ENCODE measurements at places on chromosomes 6 and 20.

DNA sequence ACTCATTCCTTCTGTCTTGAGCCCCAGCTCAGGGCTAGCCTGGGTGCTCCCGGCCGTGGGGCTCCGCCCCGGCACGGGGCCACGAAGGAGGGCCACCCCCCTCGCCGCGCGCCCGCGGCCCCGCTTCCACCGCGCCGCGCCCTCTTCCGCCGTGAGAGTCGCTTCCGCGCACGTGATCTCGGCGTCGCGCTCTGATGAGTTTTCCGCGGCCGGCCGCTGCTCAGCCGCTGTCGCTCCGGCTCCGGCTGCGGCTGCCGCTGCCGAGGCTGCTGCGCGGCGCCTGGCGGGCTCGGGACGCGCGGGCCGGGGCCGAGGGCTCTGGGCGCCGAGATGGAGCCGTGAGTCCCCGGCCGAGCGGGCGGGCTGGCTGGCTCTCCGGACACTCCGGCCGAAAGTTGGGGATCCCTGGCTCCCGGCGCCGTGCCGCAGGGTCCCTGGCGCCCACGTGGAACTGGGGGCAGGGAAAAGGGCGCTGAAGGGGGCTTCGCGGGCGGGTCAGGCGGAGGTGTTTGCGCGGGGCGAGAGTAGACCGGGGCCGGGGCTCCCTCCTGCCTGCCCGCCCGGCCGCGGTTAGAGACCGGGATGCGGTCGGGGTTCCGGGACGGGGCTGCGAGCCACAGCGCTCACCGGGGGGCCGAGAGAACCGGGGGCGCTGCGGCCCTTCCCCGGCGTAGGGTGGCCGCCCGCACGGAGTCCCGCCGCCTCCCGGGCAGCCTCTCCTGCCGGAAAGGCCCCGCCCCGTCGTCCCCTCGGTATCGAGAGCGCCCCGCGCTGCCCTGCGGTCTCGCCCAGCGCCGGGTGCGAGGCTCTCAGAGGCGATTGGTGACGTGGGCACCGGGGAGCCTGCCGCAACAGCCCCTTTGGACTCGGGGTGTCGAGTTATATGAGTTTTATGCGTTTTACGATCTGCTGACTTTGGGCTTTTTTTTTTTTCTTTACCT lies at the start of gene TMEM181:
TMEM181 (plus strand) TSS at position 197 of the 941 bp plus-strand sequence; CDS start at position 331, 134 bp downstream.
- peak; percentile 76 for DNase-seq

DNA sequence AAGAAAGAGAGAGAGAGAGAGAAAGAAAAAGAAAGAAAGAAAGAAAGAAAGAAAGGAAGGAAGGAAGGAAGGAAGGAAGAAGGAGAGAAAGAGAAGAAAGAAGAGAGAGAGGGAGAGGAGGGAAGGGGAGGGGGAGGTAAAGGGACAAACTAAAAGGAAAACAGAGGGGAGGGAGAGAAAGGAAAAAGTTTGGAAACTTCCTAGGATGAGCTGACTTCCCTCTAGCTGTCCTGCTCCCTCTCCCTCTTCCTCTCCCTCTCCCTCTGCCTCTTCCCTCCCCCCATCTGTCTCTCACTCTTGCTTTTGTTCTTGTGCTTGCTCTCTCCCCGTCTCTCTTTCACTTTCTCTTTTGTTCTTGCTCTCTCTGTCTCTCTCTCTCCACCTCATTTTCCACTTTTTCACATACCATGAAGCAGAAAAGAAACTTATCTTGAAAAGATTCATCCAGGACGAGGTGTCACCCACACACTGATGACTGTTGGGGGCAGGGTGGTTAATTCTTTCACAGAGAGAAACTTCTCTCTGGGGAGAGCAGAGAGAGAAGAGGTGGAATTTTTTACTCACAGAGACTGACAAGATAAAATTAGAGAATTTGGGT lies 56.4 kb upstream of the DUSP22 start:
- DNase-seq: peak; percentile 57

GRCh38 chr20:36775196-36775595 lies 1.6 kb upstream of the DSN1 start:
- DNase-seq: no peak

DNA sequence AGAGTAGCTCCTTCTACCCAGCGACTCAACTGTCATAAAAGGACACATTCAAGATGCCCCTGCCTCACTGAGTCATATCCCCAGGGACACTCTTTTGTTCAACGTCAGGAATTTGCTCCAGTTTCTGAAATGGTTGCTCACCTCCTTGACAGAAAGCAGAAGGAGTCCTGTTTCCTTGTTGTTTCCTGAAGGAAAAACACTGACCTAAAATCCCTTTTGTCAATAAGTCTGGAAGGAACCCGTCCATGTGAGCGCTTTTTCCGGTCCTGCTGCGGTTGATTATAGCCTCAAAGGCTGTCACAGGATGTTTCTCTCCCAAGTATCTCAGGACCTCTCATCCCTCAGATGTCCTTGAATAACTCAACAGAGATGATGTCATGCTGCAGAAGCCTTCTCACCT lies 113.6 kb upstream of the PLEKHG1 start:
- DNase-seq: no peak

GRCh38 chr6:53604623-53605190 lies 59.8 kb upstream of the GCLC start:
- DNase-seq: no peak

DNA sequence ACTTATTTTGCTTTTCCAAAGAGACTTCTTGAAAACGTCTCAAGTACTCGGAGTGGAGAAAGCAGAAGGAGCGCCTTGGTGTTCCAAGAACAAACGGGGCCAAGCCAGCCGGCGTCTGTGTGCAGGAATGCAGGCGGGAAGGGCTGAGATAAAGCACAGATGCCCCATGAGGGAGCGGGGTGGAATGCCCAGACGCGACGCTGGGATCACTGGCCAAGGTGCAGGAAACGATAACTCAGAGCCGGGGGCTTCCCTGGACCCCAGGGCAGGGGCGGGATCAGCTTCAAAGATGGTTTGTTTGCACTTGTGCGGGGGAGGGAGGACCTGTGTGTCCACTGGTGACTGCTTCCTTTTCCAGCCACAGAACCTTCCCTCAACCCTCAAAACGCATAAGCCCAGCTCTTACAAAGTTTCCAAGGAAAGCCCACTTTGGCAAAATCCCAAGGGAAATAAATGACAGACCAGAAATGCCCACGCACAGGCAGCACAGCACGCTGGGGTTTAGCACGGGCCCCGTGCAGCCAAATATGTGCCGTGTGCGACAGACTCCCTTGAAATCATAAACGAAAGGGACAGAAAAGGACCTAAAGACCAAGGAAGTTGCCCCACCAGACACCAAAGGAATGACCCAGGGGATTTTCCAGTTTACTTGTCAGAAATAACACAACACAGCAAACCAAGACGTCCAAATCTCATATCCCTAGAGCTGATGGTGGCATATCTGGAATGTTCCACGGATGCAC lies 113.9 kb downstream of the NFATC2 start:
- DNase-seq: no peak

- DNase-seq: no peak
These were observed 53.6 kb upstream of the FYN start for GRCh38 chr6:111926731-111927302.

DNA sequence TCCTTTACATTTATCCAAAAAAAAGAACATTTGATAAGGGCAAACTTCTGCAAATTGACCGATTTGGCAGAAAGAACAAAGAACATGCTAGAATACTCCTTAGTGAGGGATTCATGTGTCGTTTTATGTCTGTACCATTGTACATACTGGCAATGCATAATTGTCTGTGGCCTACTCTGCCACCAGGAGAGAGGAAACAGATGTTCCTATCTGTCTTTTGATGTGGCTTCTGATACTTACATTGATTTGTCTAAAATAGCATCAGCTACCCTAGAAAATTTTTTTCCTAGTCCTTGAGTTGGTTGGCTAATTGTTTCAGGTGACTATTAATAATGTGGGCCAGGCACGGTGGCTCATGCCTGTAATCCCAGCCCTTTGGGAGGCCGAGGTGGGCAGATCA lies 654.1 kb downstream of the KIF16B start:
- no peak for DNase-seq

- no peak for DNase-seq
These were observed 708 bp downstream of the WDR46 start for GRCh38 chr6:33288141-33288920.

GRCh38 chr6:26205161-26205624 lies 118.0 kb downstream of the HFE start:
- DNase-seq: peak; percentile 80

DNA sequence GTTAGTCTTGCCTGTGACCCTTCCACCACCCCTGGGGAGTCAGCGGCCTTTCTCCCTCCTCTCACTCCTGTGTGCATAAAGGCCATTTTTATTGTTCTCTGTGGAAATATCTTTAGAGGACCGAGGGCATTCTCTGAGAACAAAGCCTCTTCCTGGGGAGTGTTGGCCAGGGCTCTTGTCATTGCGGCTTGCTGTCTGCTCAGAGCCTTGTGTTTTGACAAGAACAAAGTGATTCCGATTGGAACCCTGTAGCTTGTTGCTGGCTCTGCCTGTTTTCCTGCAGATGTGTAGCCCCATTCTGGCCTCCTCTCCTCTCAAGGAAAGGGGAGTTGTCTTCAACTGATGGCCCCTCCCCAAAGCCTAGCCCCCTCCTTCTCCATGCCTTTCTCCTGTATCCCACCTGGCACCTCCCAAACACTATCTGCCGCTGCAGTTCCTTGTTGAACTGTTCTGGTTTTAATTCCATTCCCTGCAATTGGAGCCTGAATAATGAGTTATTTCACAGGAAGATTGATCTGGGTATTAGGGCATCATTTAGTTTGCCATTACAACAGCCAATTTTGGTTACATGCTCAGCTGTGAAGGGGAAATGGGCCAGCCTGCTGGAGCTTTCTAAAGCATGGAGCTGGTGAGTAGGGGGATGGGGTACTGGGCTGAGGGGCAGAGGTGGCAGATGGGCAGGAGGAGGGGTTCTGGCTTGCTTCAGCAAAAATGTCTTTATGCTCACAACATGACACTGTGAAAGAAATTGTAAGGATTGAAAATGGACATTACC lies 252.5 kb downstream of the LRFN2 start:
- no peak for DNase-seq

DNA sequence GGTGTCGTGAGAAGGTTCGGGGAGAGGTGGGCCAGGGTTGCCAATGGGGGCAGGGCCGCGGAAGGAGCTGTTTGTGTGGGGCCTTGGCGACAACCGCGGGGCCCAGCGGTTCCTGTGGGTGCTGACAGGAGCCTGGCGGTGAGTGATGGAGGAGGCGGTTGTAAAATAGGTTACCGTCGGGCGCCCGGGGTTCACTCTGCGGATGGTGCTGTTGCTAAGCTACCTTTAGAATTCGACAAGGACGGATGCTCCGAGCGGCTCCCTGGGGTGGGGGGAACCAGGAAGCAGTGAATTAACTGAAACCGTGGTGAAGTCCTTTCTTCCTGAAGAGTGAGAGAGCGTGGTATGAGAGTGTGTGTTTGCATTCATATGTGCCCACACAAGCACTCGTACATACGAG lies 61.7 kb downstream of the CDH22 start:
- no peak for DNase-seq

- no peak for DNase-seq
These were observed 26.6 kb upstream of the TULP4 start for GRCh38 chr6:158285656-158286021.

- DNase-seq: no peak
These were observed 119.3 kb downstream of the RNF144B start for GRCh38 chr6:18506382-18507017.

DNA sequence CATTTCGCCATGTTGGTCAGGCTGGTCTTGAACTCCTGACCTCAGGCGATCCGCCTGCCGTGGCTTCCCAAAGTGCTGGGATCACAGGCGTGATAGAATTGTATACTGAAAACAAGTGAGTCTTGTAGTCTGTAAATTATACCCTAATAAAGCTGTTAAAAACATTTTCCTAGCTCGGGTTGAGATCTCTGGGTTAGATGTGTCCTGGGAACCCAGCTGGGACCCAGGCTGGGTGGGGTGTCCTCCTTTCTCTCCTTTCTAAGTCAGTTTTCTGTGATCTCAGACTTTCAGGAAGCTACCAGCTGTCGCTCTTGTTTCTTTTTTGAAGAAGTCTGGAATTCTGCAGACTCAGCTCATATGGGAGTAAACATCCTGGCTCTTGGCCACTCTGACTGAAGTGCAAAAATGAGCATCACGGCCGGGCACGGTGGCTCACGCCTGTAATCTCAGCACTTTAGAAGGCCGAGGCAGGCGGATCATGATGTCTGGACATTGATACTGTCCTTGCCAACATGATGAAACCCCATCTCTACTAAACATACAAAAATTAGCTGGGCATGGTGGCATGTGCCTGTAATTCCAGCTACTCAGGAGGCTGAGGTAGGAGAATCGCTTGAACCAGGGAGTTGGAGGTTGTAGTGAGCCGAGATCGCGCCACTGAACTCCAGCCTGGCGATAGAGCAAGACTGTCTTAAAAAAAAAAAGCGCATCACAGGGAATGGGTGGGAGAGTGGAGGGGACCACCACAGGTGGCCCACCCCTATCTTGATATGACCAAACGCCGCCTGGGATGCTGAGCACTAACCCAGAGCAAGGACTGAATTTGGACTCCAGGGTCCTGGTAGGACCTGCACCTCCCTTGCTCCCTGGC lies 9.9 kb upstream of the PCIF1 start:
- DNase-seq: no peak

DNA sequence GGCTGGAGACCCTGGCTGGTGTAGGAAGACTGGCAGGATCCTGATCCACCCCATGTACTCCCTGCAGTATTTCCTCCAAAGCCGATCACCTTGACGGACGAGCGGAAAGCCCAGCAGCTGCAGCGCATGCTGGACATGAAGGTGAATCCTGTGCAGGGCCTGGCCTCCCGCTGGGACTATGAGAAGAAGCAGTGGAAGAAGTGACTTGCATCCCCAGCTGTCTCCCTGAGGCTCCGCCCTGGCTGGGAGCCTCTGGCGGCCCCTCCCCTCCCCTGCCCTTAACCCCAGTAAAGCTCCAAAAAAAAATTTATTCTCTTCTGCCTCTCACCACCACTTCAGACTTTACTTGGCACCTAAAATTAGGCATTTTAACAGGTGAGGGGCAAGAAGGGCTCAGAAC lies 7.0 kb downstream of the COX4I2 start:
- DNase-seq: no peak

DNA sequence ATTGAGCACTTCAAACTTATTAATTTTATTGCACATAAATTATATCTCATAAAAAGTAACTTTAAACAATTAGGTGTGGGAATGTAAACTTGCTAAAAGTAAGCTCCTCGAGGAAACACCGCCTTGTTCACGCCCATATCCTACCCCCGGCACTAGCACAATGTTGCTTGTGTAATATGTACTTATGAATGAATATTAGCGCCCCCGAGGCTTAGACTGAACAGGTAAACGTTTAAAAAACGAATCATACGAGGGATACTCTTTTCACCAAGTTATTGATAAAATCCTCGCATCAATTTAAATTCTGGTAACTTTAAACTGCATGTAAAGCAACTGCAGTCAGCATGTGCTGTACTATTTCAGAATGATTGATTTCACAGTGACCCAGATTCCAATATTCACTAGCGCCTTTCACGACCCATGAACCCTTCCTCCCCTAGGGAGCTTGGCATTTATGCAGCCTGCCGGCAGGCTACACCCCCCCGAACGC lies 637 bp downstream of the TFB1M start:
- DNase-seq: no peak

DNA sequence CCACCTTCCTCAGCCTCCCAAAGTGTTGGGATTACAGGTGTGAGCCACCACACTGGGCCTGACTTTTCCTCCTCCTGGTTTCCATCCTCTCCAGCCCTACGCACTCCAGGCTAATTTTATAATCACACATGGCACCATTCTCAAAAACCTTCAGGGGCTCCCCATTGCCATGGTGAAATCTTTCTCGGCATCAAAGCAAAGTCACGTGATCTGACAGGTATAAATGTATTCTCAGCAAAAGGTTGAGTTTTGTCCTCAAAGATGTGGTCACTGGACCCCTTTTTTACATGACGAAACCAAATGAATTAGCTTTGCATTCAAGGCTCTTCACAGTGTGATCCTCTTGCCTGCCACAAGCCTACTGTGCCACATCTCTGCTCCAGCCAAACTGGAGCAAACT lies 15.5 kb downstream of the ARMC12 start:
- DNase-seq: no peak

GRCh38 chr6:24985323-24985722 lies 49.6 kb upstream of the RIPOR2 start:
- DNase-seq: no peak
